Hypothalamus (tissue), 51 donors: ENCODE measurements at places on chromosomes 6 and 20.
A peak's percentile ranks its signal among the peaks of the same experiment; 100 is the strongest.

DNA sequence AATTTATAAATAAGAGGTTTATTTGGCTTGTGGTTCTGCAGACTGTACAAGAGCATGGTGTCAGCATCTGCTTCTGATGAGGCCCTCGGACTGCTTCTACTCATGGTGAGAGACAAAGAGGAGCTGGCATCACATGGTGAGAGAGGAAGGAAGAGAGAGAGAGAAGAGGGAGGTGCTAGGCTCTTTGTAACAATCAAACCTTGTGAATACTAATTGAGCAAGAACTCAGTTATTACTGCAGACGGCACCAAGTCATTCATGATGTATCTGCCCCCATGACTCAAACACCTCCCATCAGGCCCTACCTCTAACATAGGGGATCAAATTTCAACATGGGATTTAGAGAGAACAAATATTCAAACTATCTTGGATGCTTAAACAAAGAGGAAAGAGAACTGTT lies 6.3 kb upstream of the SIRPG start:
- no peak for DNase-seq

GRCh38 chr6:170416303-170416702 lies 109.7 kb downstream of the FAM120B start:
- no peak for DNase-seq

DNA sequence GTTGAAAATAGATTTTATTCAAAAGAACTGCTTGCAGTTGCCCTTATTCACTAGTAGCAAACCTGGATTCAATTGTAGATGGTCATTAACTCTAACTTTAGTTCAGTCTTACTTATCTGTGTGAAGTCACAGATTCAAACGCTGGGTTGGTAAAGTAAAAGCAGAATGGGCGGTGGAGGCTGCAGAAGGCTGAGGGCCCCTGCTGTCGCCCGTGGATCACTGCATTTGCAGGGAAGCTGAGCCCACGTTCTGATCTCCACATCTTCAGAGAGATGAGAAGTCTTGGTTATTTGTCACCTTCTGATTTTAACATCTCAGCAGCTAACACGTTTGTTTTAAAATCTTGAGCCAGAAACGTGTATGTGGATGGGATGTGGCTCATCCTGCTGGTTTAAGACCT lies 75.1 kb downstream of the SNX9 start:
- DNase-seq = peak; percentile 21

GRCh38 chr6:28282926-28283325 lies 1.6 kb downstream of the PGBD1 start:
- no peak for DNase-seq

DNA sequence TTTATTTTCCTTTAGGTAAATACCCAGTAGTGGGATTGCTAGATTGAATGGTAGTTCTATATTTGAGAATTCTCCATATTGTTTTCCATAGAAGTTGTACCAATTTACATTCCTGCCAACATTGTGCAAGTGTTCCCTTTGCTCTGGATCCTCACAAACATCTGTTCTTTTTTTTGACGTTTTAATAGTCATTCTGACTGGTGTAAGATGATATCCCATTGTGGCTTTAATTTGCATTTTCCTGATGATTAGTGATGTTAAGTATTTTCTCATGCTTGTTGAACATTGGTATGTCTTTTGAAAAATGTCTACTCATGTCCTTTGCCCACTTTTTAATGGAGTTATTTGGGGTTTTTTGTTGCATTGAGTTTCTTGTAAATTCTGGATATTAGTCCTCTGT lies 85.6 kb downstream of the UBE3D start:
- no peak for DNase-seq

DNA sequence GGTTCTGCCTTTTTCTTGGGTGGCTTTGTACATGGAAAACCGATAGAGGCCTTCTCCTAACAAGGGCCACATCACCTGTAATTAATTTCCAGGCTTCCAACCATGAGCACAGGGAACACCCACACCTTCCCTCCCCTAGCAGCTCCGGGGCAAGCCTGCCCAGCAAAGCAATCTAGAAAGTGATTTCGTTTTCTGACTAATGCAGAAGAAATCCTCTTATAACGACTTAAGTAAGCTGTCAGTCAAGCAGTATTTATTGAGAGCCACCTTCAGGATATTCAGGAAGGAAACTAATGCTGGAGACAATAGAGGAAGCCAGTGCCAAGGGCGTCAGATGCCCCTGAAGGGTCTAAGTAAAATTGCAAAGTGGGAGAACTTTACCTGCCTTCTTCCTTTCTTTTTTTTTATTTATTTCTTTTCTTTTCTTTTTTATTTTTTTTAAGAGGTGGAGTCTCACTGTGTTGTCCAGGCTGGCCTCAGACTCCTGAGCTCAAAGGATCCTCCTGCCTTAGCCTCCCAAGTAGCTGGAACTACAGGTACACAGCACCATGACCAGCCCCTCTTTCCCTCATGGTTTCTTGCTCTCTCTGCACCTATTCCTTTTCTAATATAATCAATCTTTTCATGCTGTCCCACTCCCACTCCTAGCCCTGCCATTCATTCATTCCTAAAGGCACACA lies 67.5 kb upstream of the MBOAT1 start:
- no peak for DNase-seq
